ENCODE measurements at places on chromosomes 16 and 17.

- DNase-seq, result no peak
Observed at GRCh38 chr17:37507111-37507510, 17.4 kb downstream of the DUSP14 start.

- DNase-seq, result no peak
Observed at GRCh38 chr17:70797166-70797565, 627.8 kb downstream of the KCNJ2 start.

DNA sequence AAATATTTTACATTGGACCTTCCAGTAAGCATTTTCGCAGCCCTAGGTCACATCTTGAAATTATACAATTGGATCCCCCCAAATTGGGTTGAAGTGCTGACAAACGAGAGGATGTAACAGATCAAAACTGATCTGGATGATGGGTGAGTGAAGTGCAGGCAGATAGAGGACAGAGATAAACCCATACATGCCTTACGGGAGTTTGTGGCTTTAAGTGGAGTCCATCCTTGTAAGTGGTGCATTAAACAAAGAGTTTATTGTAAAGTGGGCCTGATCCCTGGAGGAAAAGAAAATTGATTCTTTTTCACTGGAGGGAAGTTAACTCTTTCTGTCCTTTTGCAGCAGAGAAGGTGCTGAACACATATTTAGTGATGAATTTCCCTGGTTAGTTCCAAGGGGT is 39.0 kb upstream of the KCNJ2 start:
- no peak for DNase-seq

GRCh38 chr17:44636562-44636961 is 19.7 kb upstream of the MEIOC start:
- no peak for DNase-seq

GRCh38 chr16:77009453-77009852 is 181.5 kb upstream of the MON1B start:
- DNase-seq, result no peak

- no peak for DNase-seq
Observed at GRCh38 chr16:3400446-3400778, 392 bp downstream of the ZSCAN32 start.

DNA sequence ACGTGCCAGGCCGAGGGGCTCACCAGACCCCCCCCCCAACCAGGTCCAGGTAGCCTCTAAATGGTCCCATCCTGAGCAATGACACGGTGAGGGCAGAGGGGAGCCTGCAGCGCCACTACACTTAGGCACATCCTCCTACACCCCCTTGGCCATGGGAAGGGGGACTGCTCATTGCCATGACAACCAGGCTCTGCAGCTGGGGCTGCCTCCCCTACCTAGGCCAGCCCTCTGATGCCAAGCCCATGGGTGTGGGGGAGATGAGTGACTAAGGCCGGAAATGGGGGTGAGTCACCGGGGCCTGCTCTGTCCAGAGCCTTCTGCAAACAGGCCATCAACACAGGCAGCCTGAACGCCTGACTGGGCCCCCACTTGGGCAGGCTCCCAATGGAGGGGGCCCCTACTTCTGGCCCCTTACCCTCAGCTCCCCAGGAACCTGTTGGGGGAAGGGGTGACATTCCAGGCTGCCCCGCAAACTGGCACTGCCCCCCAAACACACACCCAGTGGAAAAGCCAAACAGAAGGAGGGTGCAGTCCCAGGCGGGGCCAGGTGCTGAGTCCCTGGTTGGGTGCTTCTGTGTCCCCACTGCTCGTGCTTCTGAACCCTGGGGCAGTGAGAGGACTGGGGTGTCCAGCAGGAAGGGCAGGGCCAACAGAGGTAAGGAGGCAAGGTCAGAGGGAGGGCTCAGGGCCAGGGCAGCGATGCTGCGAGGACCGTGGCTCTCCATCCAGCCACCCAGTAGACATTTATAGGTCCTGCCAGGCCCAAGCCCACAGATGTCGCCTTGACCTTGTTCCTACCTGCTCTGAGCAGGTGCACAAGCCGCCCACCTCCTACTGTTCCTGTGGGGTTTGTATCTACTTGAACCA is 8.2 kb downstream of the PLCD3 start:
- DNase-seq, result no peak

DNA sequence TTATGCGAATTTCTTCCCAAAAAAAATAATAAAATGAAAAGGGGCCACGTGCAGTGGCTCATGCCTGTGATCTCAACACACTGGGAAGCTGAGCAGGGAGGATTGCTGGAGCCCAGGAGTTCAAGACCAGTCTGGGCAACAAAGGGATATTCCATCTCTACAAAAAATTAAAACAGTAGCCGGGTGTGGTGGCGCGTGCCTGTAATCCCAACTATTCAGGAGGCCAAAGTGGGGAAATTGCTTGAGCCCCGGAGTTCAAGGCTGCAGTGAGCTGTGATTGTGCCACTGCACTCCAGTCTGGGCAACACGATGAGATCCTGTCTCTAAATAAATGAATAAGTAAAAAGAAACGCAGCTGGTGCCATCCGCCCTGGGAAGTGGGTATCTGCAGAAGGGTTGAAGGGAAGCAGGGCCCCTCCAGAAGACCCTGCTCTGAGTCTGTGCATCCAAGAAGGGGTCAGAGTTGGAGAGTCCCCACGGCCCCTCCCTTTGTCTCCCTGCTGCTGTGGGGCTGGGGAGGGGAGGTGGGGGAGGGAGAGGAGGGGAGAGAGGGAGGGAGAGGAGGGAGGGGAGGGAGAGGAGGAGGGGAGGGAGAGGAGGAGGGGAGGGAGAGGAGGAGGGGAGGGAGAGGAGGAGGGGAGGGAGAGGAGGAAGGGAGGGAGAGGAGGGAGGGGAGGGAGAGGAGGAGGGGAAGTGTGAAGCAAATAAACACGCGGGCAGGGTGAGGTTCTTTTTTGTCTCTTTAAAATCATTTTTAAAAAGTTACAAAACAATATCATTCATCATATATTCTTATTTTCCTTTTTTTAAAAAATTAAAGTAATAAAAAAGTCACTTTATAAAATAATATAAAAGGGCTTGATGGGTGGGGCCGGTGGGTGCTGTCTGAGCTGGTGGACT is 5.0 kb upstream of the MYADML2 start:
- no peak for DNase-seq

DNA sequence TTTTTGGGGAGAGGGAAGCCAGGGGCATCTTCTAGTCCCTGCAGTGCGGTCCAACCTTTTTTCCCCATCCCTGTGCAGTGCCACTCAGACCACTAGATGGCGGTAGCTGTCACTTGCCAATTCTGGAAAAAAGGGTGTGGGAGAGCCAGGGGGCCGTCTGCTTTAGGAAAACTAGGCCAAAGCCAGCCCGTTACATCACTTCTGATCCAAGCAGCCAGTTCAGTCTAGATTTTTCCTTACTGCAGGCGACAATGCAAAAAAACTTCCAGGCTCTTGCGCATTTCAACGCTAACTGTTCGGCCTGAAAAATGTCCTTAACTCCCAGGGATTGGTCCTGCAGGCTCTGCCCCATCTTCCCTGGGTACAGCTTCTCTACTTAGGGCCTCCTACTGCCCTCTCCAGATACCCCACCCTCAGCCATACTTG is 69.2 kb upstream of the CES5A start:
- peak; percentile 23 for DNase-seq

- DNase-seq, result no peak
Observed at GRCh38 chr16:71658771-71659170, 32.8 kb downstream of the MARVELD3 start.

DNA sequence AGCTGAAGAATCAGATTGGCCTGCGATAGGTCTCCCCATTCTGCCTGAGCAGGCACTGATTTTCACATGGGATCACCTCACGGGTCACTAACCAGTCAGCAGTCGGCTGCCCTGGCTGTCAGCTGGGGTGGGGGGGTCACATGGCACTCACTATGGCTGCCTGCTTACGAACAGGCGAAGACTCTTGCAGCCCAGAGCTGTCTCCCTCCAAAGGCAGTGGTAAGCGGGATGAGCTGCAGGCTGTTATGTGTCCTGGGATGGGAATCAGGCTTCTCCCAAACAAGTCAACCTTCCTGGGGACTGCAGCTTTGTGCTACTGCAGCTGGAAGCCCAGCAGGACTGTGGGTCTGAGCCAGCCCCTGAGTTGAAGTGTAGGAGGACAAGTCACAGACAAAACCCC is 29.0 kb upstream of the ADORA2B start:
- no peak for DNase-seq

GRCh38 chr16:52549011-52549692 is 2.2 kb upstream of the TOX3 start:
- no peak for DNase-seq

DNA sequence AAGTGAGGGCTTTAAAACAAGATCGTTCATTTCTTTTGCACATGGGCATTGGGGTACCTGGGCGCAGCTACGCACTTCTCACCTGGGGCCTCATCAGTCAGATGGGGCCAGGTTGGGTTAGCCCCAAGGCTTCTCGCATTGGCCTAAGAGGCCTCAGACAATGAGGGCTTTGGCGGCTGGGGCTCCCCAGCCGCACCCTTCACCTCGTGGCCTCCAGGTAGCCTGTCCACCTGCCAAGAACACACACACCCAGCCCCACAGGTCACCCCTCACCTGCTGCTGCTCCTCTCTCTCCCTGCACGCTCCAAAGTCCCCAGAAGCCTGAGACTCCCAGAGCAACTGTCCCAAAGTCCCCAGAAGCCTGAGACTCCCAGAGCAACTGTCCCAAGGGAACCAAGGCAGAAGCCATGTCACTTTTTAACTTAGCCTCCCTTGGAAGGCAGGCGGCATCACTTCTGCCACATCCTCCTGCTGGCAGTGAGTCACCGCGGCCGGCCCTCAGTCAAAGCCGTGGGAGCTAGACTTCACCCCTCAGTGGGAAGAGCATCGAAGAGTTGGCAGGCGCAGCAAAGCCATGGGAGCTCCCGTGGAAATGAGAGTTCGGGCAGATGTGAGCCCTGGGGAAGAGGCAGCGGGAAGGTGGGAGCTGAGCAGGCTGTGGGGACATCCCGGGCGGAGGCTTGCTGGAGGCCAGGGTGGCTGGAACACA is 78.9 kb upstream of the PLCG2 start:
- DNase-seq, result no peak

DNA sequence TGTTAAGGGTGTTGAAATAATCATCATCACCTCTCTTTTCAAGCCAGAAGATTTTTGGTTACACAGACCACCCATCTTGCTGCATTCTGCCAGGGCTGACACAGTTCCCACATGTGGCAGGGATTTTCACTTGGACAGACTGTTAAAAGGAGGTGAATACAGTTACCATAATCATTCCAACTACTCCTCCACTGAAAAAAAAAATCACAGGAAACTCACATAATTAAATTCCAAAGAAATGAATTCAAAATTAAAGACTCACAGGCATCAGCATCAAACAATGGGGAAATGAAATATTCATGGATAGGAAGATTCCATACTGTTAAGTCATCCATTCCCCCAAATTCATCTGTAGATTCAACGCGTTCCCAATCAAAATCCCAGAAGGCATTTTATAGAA is 209.4 kb downstream of the MRTFB start:
- DNase-seq, result no peak

DNA sequence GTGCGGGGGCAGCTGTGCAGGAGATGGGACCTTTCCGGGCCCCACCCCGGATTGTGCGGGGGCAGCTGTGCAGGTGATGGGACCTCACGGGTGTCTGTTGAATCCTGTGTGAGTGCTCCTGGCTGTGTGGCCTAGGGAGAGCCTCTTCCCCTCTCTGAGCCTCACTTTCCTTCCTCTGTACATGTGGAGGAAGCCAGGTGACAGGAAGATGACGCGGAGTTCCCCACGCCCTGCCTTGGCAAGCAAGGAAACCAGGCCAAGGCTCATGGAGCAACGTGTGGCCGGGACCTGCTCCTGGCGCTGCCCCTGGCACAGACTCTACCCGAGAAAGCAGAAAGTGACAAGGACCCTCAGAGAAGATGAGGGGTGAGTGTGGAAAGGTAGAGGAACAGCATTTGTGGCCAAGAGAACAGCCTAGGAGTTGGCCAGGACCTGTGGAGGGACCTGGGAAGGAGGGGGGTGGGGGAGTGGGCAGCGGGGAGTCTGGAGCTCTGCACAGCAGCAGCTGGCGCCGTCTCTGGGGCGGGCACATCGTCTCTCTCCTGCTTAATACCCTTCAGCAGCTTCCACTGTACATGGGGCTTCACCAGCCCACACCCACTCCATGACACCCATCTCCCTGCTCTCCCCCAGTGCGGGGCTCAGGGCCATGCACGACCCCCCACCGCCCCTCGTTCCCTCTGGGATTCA is 38.4 kb upstream of the PABPN1L start:
- no peak for DNase-seq

- DNase-seq, result no peak
Observed at GRCh38 chr17:50255766-50256635, 18.3 kb upstream of the TMEM92 start.

DNA sequence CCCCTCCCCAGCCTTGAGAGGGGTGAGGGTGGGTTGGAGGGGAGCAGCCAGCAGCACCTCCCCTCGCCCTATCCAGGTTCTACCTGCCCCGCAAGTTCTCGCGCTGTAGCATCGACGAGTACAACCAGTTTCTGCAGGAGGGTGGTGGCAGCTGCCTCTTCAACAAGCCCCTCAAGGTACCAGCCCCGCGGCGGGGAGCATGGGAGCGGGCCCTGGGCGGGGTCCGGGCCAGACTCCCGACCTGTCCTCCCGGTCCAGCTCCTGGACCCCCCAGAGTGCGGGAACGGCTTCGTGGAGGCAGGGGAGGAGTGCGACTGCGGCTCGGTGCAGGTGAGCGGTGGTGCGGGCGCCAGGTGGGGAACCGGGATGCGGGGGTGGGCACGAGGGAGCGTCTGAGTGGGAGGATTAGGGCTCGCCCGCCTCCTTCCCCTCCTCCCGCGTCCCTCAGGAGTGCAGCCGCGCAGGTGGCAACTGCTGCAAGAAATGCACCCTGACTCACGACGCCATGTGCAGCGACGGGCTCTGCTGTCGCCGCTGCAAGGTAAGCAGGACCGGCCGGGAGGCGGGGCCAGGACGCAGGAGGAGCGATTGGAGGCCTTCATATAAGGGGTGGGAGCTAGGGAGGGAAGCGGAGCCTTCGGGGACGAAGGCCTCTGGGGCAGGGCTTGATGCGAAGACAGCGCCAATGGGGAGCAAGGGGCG is 16.5 kb downstream of the ADAM11 start:
- DNase-seq, result peak; percentile 100

DNA sequence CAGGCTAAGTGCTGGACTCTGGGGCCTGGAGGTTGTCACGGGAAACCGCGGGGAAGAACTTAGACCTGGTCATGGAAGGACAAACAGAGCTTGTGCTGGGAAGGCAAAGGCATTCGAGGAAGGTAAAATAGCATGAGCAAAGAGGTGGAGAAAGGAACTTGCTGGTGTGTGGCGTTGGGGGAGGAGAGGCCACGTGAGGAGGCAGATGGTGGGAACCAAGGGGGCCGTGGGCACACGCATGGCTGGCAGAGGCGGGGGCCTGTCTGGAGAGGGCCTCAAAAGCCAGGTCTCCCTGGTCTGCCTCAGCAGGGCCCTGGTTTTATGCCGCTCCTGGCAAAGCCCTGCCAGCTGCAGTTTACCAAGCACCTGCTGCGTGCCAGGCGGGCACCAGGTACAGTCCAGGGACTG is 15.3 kb downstream of the CORO7 start:
- DNase-seq, result no peak

- DNase-seq, result no peak
Observed at GRCh38 chr16:81866820-81867440, 87.8 kb downstream of the PLCG2 start.

GRCh38 chr16:69166221-69166833 is 20.6 kb upstream of the SNTB2 start:
- DNase-seq, result no peak

GRCh38 chr16:78813661-78814311 is 714.3 kb downstream of the WWOX start:
- DNase-seq, result no peak

- no peak for DNase-seq
Observed at GRCh38 chr16:80968386-80969113, 38.1 kb downstream of the CMC2 start.
